Amygdala (tissue), 56 donors: ENCODE measurements at places on chromosomes 6 and 20.

DNA sequence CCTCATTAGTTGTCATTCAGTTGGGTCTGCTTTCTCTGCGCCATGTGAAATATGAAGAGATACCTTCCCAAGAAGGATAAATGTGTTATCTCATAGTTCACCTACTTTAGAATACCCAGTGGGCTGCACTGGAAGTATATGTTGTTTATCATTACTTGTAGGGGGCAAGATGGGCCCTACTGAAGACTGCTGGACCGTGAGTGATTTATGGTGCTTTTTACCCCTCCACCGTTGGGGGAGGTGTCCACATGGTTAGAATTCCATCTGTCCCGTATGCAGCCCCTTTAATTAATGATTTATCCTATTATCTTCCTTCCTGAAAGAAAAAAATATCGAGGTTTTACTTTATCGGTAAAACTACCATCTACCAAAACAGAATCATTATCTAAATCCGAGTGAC is 97.0 kb downstream of the TSHZ2 start:
- DNase-seq = no peak

DNA sequence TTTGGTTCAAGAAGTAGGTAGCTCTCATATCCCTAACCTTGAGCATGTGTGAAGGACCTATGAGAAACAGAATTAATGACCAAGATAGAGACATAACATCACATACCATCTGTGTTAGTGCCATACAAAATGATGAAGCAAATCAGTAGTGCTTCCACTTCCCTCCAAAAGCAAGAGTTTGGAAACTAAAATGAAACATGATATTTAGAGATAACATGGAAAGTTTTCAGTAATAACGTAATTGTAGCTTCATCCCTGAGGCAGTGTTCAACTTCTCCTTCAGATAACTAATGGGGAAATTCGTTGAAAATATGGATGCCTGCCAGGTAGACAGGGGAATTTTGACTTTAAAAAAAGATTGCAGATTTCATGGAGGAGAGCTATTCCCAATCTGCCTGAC is 248.4 kb upstream of the IRAK1BP1 start:
- no peak for DNase-seq

GRCh38 chr6:119677384-119677783 is 327.8 kb upstream of the MAN1A1 start:
- DNase-seq = no peak

DNA sequence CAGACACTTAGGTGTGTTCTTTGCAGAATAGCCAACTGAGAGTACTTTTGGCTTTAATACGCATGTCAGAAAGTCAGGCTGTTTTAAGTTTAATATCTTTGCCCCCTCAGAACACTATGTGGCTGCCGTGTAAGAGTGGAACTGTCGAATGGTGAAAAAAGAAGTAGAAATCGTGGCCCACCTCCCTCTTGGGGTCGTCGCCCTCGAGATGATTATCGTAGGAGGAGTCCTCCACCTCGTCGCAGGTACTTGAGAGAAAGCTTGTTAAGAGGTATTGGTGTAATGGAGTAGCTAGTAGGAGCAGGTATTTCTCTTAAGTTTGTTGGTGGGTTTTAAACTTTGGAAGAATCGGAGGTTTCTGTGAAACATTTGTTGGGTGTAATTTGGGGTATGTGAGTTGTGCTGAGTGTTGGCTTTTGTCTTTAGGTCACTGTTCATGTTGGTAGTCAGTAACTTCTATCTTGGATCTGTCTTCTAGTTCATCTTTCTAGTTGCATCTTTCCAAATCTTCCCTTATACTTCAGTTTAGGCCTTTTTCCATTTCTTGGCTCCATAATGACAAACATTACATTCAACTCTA is 4.7 kb downstream of the SRSF3 start:
- DNase-seq = no peak

GRCh38 chr6:163296835-163297519 is 117.5 kb upstream of the QKI start:
- no peak for DNase-seq

DNA sequence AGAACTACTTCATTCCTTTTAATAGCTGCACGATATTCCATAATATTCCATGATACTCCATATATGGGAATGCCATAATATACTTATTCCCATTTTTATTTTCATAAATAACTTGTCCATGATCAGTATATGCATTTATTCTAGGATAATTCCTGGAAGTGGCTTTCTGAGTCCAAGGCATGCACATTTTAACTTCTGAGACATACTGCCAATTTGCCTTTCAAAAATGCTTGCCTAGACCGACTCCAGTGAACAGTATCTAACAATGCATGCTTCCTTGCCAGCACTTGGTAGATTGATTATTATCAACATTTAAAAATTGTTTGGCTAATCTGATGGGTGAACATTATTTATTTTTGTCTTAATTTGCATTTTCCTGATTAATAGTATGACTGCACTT is 54.0 kb downstream of the SPTLC3 start:
- DNase-seq = no peak

DNA sequence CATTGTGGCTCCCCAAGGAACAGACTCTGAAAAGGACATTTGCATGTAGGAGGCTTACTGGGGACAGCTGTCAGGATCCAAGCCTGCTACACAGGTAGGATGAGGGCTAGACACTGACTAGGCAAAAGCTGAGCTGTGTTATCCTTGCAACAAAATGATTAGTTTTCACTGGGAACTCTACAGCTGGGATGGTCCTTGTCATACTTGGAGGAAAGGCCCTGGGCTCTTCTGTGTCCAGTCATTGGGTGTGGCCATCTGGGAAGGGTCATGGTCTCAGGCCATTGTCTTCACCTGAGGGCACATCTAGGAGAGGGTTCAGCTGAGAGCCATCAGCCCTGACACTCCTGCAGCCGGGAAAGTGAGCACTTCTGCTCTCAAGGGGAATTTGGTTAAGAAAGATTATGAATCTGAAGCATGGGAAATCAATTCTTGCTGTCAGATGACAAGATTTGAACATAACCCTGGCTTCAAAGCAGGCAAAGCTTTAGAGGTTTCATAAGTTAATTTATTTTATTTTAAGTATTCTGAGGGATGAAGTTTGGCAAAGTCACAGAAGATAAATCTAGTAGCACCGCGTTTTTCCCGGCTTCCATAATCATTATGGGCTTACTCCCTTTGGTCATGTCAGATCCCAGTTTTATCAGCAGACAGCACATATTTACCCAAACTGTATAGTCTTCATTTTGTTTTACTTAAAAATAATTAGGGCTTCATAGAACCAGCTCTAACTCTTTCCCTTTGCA is 78.4 kb upstream of the SLC22A23 start:
- DNase-seq = no peak

- DNase-seq = no peak
These were observed 6.2 kb downstream of the C20orf204 start for GRCh38 chr20:64042054-64042781.

DNA sequence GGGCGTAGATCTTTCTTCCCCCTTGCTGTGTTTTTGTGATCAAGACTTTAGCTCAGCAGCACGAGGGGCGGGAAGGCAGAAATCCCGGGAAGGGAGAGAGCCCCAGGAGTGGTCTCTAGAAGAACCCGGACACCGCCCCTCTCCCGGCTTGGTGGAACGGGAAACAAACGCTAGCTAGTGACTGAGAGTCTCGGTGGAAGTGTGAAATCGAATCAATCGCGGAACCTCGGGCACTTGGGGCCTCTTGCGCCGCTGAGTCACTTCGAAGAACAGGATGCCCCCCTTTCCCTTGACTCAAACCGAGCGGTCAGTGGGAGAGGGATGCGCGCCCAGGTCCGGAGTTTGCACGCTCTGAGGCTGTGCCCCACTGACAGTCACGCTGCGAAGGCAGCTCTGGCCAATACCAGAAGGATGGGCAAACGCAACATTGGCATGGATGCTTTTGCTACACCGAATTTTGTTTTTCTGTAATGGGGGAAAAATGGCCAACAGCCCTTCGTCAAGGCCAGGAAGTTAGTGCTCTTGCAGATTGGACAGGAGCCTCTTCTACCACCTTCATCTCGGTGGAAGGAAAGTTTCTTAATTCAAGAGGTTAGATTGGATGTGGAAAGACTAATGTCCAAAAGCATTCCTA is 1.6 kb upstream of the OLIG3 start:
- DNase-seq = no peak

DNA sequence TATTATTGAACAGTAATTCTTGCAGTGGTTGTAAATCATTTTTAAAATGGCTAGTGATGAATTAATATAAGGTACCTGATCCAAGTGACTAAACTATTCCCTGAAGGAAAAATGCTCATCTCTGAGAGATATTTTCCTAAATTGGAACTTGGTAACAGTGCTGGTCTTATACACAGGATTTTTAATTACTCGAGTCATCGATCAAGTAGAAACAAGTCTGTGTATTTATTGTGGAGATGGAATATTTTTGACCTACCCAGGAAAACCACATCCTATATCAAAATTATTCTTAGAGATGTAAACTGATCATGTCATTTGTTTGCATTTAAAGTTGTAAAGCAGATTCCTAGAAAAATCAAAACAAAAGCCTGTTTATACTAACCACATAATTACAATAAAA is 166.9 kb downstream of the MOXD1 start:
- no peak for DNase-seq

DNA sequence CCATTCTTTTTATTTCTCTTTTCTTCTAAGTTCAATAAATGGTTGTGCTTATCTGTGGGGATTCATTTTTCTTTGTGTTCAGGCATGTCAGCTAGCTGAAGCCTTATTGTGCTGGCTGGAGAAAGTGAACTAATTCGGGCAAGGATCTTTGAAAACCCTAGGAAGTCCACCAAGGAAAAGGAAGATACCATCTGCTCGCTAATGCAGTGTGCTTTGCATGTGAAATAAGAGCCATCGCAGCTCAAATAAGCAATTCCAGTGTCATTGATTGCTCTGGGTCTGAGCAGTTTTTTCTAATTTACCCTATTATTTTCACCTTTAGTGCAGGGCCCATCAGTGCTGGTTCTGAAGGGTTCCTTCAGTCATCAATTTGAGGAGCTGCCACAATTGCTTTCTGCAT is 309.4 kb upstream of the SOX4 start:
- DNase-seq = no peak

DNA sequence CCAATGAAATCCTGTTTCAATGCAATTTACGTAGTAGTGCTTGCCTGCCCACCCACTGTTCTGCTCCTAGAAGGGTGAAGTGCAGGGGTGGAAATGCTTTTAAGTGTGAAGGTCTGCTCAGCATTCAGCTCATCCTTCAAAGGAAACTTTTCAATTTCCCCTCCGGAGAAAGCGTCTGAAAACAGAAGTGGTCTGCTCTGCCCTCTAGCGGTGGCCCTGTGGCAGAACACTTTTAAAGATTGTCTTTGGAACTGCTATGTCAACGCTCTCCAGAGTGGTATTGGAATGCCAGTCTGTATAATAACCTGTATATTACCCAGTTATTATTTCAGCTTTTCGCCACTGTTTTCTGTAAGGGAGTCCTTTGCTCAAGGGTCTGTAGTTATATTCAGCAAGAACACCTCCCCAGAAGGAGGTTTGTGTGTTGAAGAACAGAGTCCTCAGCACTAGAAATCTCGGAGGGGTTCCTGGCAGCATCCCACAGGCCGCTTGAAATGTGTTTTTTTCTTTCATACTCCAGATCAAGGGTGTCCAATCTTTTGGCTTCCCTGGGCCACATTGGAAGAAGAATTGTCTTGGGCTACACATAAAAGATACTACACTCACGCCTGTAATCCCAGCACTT is 63.1 kb upstream of the KLHL31 start:
- peak; percentile 10 for DNase-seq

DNA sequence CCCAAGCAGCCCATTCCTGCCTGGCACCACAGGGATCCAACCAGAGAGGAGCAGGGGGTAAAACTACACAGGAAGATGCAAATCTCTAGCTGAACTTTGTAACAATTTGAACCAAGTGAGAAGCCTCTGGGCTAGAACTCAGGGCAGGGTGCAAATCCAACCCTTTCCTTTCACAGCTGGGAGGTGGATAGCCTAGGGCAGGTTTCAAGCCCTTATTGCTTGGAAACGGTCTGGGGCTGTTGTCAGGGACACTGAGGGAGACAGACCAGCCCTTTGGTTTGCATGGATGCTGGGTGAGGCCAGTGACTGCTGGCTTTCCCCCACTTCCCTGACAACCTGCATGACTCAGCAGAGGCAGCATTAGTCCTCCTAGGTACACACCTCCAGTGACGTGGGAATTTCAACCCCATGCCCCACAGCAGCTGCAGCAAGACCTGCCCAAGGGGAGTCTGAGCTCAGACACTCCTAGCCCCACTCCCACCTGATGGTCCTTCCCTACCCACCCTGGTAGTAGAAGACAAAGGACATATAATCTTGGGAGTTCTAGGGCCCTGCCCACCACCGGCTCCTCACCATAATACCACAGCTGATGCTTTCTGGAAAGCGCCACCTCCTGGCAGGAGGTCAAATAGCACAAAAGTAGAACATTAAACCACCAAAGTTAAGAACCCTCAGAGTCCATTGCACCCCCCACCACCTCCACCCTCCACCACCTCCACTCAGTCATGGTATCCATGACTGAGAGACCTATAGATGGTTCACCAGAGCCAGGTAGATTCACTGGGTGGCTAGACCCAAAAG is 797.7 kb upstream of the MAN1A1 start:
- no peak for DNase-seq

DNA sequence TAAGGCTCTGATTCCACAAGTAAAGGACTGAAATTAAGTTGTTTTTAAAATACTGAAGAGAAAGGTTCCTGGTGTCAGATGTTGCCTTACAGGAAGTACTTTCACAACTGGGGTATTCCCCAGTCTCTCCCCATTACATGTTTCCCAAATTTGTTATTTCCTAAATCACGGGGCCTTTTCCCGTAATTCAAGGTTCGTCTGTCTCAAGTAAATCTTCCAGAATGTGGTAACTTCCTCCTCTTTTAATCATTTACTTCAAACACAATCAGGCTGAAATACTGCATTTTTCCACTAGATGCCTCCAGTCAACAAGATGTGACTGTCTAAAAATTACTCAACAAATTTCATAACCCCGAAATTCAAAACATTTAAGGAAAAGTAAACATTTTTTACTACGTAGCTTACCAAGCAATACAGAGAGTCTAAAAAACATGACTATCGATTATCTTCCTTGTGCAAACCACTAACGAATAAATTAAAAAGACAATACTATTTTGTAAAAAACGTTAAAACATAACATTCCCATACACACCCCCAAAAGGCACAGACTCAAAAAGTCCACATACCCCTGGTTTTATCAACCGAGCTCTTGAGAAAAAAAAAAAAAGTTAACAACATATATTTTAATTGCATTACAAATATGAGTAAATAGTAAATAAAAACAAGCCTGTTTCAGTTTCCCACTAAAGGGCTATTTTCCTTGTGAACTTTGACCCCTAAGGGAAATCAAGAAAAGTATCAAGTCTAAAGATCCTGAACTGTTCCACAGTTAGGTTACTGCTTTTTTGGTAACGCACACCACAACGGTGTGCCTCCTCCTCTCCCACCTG is 1.7 kb downstream of the SOD2 start:
- DNase-seq = no peak
